ENCODE measurements at places on chromosomes 7 and 10.

DNA sequence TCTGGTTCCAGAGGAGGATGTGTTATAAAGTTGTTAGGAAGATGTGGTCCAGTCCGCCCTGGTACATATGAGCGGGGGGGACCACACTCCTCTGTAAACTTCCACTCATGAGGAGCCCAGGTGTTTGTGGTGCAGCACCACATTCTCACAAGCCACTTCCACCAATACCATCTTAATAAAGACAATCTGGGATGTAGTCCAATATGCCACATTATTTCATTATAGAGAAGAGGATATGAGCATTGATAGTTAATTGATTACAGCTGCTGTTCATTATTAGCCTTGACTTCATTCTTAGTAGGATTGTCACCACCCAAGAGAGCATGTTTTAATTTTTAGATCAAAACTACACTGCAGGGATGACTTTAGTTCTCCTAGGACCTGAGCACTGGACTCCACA, 40.5 kb downstream of the ERCC6 start:
- no peak for DNase-seq

GRCh38 chr7:112556633-112557032, 75.8 kb downstream of the LSMEM1 start:
- DNase-seq = no peak

- no peak for DNase-seq
These were observed 152.5 kb upstream of the YAE1 start for GRCh38 chr7:39413636-39414223.

- no peak for DNase-seq
These were observed 6.2 kb downstream of the CPED1 start for GRCh38 chr7:120994512-120995410.

GRCh38 chr7:117023325-117023854, 70.1 kb downstream of the ST7 start:
- no peak for DNase-seq

DNA sequence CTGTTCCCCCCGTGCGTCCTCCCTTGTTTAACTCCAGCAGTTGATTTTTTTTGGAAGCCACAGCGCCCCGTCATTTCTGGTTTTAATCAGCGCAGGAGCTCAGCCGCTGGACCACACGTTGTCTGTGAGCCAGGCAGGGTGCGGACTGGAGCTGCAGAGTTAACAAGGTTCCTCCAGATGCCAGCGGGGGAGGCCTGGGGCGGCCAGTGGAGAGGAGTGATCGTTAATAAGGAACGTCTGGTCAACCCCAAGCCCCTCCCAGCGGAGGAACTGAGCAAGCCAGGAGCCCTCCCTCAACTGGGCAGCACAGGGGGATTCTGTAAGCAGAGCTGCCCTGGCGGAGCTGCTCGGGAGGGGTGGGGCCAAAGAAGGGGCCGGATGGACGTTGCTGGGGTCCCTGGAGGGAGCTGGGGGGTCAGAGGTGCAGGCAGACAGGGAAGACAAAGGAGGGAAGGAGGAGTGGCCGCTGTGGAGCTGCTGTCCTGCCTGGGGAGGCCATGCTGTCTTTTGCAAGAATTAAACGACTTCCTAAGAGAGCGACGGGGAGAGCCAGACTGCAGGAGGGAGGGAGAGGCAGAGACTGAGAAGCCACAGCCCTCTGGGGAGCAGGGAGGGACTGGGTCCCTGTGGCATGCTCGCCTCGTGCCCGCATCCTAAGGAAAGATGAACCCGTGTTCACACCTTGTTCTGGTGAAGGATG, 537.1 kb upstream of the FOXK1 start:
- no peak for DNase-seq

GRCh38 chr10:98676895-98677294, 230.2 kb upstream of the HPS1 start:
- no peak for DNase-seq

GRCh38 chr10:119541046-119541445, 1.5 kb downstream of the RGS10 start:
- no peak for DNase-seq
